ENCODE measurements at places on chromosomes 3 and 15.
A peak's percentile ranks its signal among the peaks of the same experiment; 100 is the strongest.

- DNase-seq, result no peak
These were observed 14.2 kb downstream of the ARL14 start for GRCh38 chr3:160691151-160691550.

- no peak for DNase-seq
These were observed 24.3 kb downstream of the PDZRN3 start for GRCh38 chr3:73600293-73600938.

DNA sequence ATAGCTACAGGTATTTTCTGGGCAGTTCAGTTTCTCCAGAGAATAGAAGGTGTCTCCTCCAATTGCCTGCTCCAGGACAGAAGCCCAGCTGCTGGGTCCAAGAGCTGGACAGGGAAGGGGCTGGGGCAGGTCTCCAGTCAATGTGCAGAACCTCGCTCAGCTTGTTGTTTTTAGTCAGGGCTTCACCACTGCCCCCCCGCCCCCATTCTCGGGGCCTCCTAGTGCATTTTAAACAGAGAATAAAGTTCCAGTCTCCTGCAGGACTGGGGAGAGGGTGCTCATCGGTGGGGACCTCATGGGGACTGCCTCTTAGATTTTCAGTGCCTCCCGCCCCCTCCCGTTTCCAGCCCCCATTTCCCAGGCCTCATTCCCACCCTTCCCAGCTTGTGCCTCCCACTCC is 216.6 kb downstream of the XXYLT1 start:
- DNase-seq, result no peak

DNA sequence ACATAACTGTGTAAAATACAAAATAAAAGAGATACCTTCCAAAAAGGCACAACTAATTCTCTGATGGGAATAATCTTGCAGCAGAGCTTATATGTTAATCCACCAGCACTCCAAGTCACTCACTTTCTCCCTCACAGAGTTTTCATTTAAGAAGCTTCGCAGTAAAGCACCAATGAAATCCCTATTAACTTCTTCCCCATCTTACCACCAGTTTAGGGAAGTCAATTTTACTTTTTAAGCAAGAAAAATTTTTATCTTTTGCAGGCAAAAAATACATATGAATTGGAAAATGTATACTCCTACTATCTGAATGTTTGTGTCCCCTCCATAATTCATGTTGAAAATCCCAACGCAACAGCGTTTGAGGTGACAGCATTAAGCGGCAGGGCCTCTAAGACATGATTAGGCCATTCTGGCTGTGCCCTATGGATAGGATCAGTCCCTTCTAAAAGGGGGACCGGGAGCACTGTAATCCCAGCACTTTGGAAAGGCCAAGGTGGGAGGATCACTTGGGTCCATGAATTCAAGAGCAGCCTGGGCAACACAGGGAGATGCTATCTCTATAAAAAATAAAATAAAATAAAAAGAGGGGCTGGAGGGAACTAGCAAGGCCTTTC is 435.8 kb downstream of the SHQ1 start:
- DNase-seq, result peak; percentile 38

- no peak for DNase-seq
These were observed 23.7 kb downstream of the PHLDB2 start for GRCh38 chr3:111882799-111883198.

GRCh38 chr3:132405188-132405587 is 12.1 kb upstream of the DNAJC13 start:
- DNase-seq, result no peak

- no peak for DNase-seq
These were observed 66.5 kb upstream of the EIF1B start for GRCh38 chr3:40243056-40243455.

DNA sequence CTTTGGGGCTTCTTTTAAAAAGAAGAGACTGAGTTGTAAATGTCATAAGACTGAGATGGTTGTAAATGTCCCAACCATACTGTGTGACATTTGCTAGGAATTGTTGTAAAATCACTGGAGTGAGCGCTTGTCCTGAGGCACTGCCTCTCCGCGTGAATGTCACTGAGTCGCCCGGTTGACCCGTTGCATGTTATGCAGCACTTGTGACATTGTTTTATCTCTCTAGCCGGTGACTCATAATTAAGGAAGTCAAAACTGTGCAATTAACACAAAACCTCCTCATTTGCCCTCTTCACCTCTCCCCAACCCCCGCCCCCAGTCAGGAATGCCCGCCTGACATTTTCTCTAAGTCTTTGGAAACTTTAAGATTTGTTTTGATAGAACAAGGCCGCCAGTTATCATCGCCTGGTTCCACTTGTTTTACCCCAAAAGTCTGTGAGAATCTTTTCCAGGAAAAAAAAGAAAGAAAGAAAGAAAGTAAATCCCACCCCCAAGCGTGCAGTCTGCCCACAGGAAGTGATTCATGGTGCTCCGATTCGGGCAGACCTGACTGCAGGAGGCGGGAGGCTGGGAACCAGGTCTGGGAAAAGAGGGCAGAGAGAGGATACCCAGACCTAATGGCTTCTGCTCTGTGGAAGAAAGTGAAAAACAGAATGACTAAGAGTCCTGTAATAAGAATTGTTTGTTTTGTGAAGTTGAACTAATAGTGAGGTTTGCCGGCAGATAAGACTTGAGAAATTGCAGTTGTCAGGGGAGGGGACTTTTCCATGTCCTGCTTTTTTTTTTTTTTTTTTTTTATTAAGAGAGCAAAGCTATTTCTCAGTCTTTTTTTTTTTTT is 84.8 kb downstream of the SMAD3 start:
- DNase-seq, result no peak

GRCh38 chr3:64798316-64798715 is 110.5 kb upstream of the ADAMTS9 start:
- DNase-seq, result no peak

DNA sequence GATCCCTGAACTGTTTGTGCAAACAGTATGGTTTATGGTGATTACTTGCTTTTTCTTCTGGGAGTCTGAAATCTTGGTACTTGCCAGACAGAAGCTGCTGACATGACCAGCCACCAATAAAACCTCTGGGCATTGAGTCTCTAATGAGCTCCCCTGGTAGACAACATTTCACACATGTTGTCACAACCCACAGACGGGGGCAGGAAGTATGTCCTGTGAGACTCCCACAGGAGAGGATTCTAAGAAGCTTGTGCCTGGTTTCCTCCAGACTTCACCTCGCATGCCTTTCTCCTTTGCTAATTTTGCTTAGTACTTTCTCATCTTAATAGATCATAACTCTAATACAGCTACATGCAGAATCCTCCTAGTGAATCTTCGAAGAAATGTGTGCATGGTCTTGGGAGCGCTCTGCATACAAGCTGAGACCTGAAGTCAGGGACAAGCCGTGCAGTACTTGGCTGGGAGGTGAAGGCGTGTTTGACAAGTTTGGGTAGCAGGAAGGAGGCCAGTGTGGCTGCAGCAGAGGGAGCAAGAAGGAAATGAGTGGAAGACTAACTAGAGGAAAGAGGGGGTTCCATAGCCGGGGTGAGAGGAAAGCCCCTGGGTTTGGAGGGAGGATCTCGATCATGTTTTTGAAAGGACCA is 49.0 kb downstream of the B3GNT5 start:
- DNase-seq, result no peak

GRCh38 chr3:183551930-183552329 is 3.6 kb downstream of the KLHL6 start:
- no peak for DNase-seq

- no peak for DNase-seq
These were observed 416.8 kb downstream of the NR2F2 start for GRCh38 chr15:96747291-96747690.

- no peak for DNase-seq
These were observed 58.8 kb upstream of the SLC6A11 start for GRCh38 chr3:10757021-10757820.

- no peak for DNase-seq
These were observed 174.9 kb downstream of the SCAPER start for GRCh38 chr15:76730262-76730661.

DNA sequence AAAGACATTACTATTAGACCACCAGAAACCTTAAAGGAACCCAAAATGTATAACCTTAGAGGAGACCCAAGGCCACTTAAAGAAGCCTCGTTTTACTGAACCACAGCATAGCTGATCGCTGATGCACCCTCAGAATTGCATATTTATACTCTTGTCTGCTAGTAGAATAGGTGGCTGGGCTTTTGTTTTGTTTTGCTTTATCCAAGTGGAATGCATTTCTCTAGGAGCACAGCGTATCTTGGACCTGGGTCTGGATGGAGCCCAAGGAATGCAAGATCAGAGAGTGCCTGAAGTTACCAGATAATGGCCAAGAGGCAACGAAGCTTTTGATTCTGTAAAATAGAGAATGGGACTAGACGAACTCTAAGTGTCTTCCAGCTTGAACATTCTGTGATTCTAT is 129.2 kb upstream of the COL8A1 start:
- DNase-seq, result no peak

DNA sequence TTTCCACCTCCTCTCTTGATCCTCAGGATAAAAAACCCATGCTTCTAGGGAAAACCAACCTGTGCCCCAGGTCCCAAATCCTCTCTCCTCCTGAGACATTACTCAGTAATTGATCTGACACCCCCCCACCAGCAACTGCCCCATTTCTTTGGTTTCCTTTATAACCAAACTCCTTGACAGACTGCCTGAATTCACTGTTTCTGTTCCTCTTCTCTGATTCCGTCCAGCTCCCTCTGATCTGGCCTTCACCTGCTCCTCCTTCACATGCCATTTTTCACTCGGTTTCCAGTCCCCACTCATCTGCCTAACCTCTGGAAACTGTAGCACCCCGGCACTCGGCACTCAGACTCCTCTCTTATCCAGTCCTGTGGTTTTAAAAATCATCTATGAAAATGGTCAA is 2.1 kb downstream of the CCDC51 start:
- DNase-seq, result no peak

DNA sequence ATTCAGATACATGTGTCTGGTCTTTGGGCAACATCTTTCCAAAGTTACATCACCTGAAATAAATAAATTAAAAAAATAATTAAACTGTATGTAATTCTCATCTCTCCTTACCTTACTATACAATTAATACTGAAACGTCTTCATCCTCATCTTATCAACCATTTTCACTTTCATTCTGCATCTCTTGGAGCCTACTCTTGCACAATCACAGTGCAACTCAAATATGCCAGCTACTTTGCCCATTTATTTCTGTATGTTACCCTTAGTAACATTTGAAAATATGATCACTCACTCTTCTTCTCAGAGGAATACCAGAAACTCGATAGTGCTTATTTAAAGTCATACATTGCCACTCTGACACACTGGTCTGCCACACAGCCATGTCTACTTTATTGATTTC is 1357.1 kb upstream of the CADM2 start:
- DNase-seq, result no peak

- no peak for DNase-seq
These were observed 762.4 kb upstream of the DPPA4 start for GRCh38 chr3:110099711-110100110.

All from pons (tissue), 1 donor.